ENCODE measurements at places on chromosomes 3 and 15.

- H3K4me3 ChIP-seq, result no peak overlapping the region
- no peak overlapping the region for H3K27ac ChIP-seq
- H3K4me1 ChIP-seq, result peaks cover 2% of the 10 kb centered on the region
- no peaks in the 10 kb centered on the region for H3K36me3 ChIP-seq
Measured at GRCh38 chr3:182508919-182509711, 284.2 kb upstream of the ATP11B start.

DNA sequence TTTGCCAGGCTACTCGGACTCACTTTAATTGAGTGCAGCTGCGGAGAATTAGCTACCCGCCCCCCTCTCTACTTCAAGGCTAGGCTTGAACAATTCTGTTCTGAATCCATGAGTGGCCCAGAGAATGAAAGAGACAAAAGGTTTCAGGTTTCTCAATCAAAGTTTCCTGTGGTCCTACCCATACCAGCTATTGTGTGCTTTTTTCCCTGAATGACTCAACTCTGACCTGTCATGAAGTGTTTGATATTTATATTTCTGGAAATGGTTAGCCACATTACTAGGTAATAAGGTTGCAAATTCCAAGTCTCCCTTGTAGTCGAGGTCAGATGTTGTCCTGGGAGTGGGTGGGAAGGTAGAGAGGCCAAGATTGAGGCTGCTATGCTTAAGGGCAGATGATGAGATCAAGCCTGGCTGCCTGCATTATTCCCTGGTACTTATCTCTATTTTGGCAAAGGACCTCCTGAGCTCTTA, 392.7 kb upstream of the TBL1XR1 start:
- H3K27me3 ChIP-seq, result no peaks in the 10 kb centered on the region
- no peak overlapping the region for H3K4me3 ChIP-seq
- no peaks in the 10 kb centered on the region for H3K36me3 ChIP-seq
- H3K27ac ChIP-seq, result no peak overlapping the region
- H3K4me1 ChIP-seq, result peaks cover 10% of the 10 kb centered on the region
- no peak for DNase-seq

DNA sequence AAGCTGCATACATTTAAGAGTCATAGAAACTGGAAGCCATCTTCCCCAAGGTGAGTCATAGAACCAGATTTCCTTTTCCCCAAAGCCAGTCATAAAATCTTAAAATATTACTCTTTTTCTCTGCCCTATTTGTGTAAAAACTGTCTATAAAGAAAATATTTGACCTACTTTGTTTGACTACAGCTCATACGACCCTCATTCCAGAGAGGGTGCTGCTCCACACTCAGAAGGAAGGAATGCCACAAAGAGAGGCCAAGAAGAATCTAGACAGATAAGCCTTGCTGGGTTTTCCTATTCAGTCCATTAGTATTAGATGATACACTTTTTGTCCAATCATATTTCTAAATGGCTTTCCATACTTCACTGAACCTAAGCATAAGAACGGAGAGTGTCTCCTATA, 671.6 kb upstream of the SGO1 start:
- DNase-seq, result no peak
- H3K27ac ChIP-seq, result no peak overlapping the region

GRCh38 chr15:34013746-34014145, 25.3 kb downstream of the AVEN start:
- H3K36me3 ChIP-seq, result peaks cover 8% of the 10 kb centered on the region
- no peak overlapping the region for H3K4me3 ChIP-seq
- H3K27ac ChIP-seq, result no peak overlapping the region
- H3K27me3 ChIP-seq, result no peaks in the 10 kb centered on the region
- DNase-seq, result no peak

All from progenitor cell of endocrine pancreas (in vitro differentiated cells).